T-helper 17 cell (primary cell): ENCODE measurements at places on chromosomes 3 and 15.

GRCh38 chr3:194518652-194519051, 31.9 kb upstream of the ATP13A3 start:
- DNase-seq, result no peak

DNA sequence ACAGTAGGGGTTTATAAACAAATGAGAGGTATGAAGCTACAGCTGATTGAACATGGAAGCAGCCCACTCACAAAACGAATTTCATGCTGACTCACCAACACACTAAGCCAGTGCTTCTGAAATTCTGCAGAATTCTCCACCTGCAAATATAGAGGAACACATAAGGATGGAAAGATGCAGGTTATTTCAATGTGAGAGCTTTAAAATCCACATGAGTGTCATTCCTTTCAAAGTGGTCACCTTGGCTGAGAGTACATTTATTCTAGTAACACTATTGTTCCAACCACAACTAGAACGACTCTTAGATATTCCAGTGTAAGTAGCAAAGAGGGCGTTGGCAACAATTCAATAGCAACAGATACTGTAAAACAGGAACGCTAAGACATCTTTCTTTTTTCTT, 189.9 kb upstream of the TSC22D2 start:
- no peak for DNase-seq

DNA sequence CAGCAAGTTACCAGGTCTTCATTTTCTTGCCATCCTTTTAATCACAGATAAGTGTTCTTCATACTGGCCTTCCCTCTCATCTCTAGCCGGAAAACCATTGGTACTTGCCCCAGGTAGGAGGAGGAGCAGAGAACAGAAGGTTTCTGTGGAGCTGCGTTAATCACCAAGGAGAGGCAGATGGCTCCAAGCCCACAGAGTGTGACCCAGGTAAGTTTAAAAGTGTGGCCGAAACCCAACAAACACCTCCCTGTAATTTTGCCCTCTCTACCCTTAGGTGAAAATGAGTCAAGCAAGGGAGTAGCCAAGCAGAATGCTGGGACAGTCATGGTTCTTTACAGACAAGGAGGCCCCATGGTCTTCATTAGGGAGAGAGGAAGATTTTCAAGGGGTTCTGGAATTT, 37.3 kb downstream of the NFKBIZ start:
- DNase-seq, result no peak

DNA sequence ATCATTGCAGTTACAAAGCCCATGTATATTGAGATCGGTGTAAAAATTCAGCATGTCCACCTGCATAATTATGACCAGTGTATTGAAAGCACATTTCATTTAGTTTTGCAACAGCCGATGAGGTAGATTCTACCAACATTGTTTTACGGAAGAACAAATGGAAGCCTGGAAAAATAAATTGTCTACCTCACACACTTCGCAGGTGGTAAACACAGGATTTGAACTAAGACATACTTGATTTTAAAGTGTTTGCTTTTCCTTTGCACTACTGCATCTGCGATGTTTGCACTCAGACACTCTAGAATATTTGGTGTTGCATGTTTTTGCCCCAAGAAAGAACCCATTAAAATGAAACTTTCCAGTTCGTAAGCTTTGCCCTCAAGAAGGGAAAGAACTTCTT, 148.4 kb downstream of the PGPEP1L start:
- DNase-seq, result no peak

DNA sequence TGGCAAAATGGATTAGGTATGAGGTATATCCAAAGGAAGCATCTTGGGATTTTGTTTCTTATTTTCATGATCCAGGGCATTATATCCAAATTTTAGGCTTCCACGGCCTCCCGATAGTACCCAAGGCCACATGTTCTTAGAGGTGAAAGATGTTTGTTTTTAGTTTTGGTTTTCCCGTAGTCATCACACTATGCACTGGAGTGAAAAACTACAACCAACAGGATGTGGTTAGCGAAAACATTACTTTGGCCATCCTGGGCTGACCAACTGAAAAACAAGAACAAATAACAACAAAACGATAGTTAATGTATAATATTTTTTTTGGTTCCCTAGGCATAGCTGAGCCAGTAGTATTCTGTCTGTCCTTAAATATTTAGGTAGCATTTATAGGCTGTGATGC, 749.7 kb downstream of the GRM7 start:
- no peak for DNase-seq
